GM04503 (cell line): ENCODE measurements at places on chromosomes 4 and X.

DNA sequence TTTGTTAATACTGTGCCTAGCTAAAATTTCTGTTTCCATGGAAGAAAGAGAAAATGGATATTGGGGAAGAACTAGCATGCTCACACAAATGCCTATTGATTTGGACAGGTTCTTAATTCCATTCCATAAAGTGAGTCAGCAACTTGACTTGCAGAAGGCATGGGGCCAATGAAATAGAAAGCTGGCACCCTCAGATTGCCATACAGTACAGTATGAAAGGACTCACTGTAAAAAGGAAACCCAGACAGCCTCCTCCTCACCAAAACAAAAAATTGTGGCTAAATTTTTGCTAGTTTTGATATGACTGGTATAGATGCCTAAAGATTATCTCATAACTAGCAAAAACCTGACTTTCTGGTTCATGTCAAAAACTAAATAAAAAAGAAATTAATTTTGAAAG is 11.2 kb upstream of the TAB3 start:
- no peak for DNase-seq

- DNase-seq, result no peak
These were observed 51.8 kb downstream of the GC start for GRCh38 chr4:71732066-71732465.

DNA sequence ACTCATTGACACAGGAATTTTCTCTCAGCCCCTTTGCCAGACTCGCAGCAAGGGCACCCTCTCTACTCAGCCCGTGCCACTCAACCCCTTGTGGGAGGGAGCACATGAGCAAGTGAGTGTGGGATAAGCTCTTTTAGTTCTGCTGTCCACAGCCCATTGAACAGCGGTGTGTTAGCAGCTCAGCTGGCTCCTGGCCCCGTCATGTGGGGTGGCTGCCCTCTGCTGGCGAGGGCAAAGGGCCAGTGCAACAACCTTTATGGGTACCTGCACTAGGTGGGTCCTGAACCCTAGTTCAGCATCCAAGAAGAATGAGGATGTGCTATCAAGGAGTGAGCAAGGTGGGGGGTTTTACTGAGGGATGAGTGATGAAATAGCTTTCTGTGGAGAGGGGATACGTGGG is 85.0 kb upstream of the ZNF81 start:
- no peak for DNase-seq

- DNase-seq, result no peak
These were observed 913.3 kb downstream of the PDHA2 start for GRCh38 chr4:96753216-96753615.

DNA sequence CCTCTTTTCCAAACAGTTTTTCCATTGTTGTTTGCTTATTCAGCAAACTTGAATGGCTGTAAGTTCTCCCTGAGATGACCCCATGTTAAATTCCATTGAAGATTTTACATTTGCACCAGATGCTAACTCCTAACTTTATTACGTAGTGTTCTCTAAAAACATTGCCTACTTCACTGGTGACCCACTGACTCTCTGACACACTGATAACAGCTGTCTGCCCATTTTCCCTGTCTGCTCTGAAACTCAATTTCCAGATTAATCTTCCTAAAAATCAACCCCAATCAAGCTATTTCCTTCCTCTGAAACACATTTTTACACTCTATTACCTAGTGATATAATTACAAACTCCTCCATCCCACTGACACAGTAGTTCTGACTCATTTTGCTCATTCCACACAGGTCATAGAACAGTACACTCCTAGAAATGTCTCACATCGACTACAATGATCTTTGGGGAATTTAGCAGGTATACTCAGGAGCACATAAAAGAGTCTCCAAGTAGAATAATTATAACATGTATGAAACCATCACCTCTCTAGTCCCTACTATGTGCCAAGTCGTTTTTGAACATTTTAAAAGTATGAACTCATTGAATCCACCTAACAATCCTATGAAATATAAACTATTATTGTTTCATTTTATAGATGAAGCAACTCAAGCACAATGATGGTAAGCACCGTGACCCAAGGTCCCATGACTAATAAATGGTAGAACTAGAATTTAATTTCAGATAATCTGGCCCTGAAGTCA is 210.9 kb downstream of the SLIT2 start:
- no peak for DNase-seq

DNA sequence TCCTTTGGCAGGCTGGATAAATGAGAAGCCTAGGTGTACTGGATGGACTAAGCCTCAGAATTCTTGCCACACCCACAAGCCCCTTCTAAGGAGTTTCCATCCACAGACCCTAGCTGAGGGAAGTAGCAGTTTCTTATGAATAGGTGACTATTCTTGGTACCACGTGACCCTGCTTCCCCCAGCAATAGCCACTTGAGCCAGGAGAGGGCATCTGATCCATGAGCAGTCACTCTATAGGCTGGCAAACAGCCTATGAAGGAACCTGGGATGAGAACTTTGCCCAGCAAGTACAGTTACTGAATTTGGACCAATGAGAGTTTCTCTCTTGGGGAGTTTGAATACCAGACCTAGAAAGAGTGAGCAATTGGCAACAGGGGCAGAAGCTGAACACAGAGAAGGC is 84.0 kb downstream of the RTL9 start:
- no peak for DNase-seq

DNA sequence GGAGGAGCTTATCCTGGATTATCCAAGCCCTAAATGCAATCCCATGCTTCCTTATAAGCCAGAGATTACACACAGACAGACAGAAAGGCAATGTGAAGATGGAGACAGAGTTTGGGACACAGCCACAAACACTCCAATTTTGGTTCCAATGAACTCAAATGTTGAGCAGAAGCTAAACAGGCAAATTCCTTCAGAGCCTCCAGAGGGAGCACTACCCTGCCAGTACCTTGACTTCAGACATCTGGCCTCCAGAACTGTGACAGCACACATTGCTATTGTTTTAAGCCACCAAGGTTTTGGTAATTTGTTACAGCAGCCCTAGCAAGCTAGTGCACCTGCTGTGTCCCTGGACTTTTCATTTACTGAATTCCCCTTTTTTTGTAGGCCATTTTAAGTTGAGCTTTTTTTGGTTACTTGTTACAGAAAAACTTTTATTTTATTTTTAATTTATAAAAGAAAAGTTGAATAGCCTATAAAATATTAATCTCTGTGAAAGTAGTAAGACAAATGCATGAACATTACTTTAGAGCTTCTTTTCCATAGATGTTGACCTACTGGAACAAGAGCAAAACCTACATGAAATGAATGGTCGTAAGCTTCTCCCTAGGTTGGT is 33.4 kb upstream of the SRD5A3 start:
- DNase-seq, result peak; percentile 20

DNA sequence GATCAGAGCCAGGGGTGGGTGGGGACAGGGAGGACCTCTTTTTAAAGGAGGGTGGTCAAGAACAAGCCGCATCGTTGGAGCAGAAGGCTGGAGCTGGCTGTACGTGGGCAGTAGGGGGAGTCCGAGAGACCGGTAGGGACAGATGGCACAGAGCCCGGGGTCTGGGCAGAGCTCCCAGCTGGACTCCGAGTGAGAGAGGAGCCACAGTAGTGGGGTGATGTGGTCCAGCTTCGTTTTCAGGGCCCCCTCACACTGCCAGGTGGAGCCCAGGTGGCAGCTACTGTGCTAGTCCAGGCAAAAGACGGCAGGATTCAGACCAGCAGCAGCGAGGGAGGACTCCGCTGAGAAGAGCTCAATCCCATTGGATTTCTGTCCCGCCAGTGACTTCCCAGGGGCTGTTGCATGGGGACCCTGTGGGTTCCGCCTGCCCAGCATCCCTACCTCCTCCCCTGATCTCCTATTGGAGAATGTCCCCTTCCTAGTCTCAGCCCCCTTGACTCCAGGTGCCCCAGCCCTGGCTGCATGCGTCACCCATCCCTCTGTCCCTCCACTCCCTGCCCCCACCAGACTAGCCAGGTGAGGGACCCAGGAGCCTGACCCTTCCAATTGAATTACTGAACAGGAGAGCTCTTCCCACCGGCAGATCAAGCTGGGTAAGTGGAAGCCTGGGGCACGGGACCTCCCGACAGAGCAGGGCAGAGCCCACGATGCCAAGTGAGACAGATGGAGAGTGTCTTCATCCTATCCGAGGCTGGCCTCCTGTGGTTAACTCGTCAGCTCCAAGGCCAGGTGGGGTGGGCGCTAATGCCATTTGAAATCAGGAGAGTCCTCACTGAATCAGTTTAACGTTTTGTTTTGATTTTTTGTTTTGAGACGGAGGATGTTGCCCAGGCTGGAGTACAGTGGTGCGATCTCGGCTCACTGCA is 2.9 kb downstream of the ARHGAP4 start:
- no peak for DNase-seq

GRCh38 chr4:25523405-25523804 is 132.2 kb upstream of the SLC34A2 start:
- no peak for DNase-seq

GRCh38 chr4:47109379-47109778 is 78.0 kb downstream of the GABRB1 start:
- no peak for DNase-seq

DNA sequence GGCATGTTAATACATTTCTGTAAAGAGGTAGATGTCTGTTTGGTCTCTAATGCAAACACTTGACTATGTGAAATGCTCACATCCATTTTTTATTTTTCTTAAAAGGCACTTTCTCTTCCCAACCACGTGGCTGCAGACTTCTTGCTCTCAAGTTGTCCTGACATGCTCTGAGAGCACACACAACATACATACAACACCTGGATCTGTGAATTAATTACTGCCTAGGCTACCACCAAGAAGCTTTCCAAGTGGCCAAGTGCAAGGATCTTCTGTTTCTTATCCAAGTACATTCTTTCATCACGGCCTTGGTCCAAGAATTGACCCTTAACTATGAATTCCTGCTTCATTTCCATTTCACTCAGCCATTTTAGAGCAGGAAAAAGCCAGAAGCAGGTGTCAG is 110.8 kb downstream of the SPRY1 start:
- DNase-seq, result no peak

DNA sequence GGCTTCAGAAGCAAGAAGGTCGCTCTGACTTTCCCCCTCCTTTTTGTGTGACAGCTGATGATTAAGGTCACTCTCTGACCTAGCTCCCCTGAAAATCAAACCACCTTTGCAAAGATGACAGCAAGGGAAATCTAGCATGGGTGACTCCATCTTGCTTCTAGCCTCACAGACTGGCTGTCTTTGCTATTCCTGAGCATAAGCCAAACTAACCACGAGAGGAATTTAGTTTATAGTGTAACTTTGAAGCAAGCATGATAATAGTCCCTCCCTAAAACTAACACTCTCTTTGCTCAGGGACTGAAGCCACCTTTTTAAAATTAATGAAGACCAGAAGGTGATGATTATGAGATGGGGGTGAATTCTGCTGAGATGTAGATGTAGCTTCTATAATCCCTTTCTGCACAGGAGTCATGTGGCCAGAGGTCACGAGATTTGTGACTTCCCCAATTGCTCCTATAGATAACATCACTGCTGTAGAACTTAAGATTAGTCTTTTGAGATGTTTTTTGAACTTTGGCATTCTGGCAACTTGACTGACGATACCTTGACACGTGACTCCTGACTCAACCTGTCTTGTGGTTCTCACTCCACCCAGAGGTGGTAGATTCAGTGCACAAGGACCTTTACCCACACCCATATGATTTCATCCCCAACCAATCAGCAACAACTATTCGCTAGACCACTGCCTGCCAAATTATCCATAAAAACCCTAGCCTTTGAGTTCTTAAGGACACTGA is 14.9 kb upstream of the PDE5A start:
- no peak for DNase-seq

DNA sequence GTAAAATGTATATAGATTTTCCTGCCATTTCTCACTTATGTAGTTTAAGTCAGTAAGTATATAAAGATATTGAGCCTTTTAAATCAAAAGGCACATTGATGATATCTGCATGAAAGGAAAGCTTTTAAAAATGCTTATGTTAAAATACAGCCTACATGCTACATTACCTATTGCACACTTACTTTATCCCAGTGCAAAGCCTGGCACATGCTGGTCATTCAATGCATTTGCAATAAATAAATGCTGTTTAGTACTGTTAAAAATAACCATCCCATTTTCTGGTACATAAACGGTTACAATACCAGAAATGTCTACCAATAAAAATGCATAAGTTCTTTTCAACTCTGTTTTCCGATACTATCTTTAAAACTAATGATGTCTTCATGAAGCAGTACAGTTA is 22.1 kb upstream of the SPATA4 start:
- DNase-seq, result no peak
